ENCODE measurements at places on chromosomes 16 and 17.
A peak's percentile ranks its signal among the peaks of the same experiment; 100 is the strongest.

DNA sequence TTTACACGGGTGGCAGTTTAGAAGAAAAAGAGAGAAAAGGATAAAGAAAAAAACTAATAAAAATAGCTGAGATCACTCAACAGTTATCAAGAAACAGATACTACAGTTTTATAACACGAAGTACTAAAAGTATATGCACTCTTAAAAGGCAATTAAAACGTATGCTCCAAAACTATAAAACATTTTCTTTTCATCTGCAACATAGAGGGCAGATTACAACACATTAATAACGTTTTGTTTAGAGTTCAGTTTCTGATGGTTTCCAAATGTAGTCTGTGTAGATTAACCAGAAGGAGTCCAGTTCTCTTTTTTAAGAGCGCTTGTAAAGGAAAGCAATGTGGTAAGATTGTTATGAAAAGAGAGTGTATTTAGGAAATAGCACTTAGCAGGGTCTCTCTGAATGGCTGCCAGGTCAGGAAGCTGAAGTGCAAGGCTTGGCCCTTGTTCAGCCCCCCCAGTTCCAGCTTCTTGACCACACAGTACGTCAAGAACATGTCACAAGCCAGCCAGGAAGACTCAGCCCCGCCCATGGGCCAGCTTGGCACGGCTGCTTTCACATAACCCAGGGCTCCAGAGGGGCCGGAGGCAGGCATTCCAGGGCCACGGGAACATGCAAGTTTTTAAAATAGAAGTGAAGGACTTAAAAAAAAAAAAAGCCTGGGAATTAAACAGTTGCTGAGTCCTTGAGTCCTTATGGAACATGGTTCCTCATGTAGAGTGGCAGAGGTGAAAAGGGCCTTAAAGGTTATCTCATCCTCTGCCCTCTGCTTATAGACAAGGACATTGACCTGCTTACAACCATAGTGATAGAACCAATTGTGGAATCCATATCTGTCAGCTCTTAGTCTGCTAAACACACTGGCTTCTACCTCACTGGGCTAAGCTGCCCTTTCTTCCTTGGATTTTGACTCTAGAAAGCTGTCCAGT, 147.4 kb upstream of the TBX2 start:
- no peak for DNase-seq

- no peak for DNase-seq
Observed at GRCh38 chr17:18925187-18925586, 26.8 kb upstream of the SLC5A10 start.

GRCh38 chr16:85389679-85390470, 223.2 kb upstream of the GSE1 start:
- no peak for DNase-seq

DNA sequence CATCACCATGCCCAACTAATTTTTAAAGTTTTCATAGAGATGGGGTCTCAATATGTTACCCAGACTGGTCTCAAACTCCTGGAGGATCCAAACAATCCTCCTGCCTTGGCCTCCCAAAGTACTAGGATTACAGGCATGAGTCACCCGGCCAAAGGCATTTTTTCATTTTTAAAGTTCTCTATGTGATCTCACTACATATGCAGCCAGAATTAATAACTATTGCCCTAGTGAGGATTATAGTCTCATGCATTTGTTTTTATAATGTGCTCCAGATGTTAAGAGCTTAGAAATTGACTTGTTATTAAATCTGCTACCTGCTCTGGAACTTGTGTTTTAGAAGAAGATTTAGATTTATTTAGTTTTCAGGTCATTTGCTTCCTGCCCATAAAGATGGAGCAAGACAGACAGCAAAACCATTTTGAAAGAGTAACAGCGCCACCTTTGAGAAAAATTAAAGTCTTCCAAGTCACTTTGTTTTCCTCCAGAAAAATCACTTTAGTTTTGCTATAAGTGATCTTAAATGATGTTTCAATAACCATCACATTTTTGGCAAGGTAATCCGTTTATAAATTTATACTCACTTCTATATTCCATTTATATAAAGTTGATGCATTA, 79.5 kb downstream of the CA4 start:
- DNase-seq: no peak

DNA sequence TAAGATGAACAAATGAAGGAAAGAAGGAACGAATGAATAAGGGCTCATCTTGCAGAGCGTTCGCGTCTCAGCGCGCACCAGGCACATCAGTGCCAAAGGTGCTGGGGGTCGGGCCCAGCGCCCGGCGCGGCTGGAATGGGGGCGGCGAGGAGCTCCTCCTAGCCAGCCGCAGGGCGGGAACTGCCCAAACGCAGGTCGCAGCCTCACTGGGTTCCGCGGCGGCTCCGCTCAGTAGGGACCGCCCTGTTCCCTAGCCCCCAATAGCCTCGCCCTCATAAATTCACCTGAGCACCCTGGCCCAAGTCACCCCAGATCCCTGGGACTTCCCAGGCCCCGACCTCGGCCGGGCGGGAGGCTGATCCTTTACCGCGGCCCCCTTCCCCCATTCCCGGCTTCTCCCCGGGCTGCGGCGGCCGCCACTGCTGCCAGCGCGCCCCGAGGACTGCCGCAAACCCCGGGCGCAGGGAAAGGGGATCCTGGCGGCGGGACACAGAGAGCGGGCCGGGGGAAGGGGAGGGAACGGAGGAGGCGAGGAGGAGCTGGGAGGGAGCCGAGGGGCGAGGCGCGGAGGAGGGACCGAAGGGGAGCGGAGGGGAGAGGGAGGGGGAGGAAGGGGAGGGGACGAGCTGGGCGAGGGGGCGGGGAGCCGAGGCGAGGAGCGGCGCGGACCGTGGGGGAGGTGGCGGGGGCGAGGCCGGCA, 377 bp upstream of the CRHR1 start:
- no peak for DNase-seq

DNA sequence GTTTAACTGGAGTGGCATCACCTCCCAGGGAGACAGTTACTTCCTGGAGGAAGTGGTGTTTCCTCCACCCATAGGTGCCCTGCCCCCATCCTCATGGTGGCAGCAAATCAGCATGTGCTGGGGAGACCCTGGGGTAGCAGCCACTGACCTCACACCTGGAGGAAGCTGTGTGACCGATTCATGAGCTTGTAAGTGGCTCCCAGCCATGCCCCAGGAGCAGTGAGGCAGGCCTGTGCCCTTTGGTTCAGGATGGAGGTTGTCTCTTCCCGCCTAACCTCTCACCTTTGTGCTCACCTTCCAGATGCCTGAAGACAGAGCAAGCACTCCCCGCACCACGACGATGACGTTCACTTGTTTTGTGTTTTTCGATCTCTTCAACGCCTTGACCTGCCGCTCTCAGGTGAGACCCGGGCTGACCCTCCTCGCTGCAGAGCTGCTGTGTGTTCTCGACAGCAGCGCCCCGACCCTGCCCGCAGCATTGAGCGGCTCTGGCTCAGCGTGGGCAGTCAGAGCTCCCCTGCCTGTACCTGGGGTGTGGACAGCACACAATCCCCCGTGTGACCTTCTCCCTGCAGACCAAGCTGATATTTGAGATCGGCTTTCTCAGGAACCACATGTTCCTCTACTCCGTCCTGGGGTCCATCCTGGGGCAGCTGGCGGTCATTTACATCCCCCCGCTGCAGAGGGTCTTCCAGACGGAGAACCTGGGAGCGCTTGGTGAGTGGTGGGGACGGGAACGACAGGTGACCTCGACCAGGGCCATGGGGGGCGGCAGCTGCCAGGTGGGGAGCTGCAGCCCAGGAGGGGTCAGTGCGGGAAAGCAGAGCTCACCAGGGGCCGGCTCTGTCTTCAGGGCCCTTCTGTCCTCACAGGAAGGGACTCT, 42.8 kb downstream of the MEAK7 start:
- no peak for DNase-seq

- no peak for DNase-seq
Observed at GRCh38 chr17:77597418-77598240, 360.9 kb upstream of the TNRC6C start.

DNA sequence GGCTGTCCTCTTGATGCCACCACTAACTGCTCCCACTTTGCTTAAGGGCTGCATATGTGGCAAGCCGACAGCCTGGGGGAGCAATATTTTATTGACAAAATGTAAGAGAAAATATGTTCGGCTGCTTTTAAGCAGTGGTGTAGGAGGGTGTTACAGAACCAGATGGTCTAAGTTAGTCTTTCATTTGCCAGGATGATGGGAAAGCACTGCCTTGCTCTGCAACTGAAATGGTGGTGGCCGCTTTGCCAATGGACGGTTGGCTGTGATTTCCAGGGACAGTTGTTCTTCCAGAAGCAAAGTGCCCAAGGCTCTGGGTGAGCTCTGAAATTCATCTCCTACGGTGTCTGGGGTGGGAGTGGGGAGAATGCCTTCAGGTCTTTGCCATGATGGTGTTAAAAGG, 469.3 kb downstream of the TOX3 start:
- no peak for DNase-seq

- DNase-seq: no peak
Observed at GRCh38 chr17:10135539-10136257, 62.7 kb downstream of the GAS7 start.

DNA sequence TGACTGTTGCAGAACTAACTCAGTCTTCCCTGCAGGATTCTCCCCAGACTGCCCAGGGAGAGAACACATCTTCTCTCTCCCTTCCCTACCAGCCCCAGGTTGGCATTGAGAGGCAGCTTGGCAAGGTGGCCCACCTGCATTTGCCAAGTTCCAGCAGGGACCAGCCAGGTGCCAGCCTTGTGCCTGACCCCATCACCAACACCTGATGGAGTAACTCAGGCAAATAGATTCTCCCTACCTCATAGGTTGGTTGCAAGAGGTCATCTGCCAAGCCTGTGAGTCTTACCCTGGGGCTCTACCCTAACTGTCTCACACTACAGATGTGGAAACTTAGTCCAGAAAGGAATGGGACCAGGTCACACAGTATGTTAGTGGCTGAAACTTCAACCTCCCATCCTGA, 20.4 kb downstream of the BEAN1 start:
- no peak for DNase-seq

- no peak for DNase-seq
Observed at GRCh38 chr17:13323990-13324389, 277.7 kb downstream of the HS3ST3A1 start.

DNA sequence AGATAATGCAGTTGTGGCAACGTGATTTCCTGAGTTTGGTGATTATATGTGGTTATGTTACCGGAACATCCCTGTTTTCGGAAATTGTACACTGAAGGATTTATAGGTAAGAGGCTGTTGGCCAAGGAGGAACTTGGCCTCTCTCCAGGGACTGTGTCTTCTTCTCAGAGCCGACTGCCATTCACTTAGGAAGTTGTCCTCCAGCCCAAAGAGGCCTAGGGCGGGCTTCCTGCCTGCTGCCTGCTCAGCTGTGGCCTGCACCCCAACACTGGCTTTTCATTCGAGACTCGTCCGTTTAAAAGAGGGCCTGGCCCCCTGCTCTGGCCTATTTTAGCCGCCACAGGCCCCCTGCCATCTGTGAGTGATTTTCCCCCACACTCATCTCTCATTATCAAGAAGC, 64.3 kb downstream of the ZDHHC7 start:
- DNase-seq: no peak

DNA sequence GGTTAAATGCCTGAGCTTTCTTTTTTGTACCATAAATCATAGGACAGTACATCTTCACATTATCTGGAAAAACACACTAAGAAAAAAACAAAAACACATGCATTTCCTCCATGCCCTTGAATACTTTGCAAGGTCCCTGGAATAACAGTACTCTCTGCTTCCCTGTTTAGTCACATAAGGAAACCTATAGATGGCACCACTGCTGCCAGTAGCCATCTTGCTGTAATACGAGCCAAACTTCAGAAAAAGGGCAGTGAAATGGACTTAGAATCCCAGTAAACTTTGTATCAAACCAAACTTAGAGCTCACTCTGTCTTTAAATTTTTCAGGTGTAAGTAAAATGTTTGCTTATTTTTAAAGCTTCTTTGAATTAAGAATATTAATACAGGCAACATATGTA, 435.5 kb downstream of the KCNJ2 start:
- DNase-seq: no peak

DNA sequence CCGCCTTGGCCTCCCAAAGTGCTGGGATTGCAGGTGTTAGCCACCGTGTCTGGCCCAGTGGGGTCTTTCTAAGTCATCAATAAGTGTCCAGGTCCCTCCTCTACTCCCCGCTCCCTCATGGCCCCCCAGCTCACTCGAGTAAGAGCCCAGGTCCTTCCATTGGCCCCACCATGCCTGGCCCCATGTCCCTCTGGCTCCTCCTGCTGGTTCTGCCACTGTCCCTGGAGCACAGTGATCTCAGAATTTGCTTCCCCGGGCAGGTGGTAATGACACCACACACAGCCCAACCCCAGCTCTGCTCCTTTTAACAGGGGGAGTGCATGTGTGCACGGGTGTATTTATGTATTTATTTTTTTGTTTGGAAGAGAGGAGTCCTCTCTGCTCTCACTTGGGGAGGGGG, 19.6 kb downstream of the MGAT5B start:
- no peak for DNase-seq

GRCh38 chr17:27651411-27652345, 20.7 kb downstream of the LGALS9 start:
- peak; percentile 63 for DNase-seq

- no peak for DNase-seq
Observed at GRCh38 chr17:78889531-78889930, 13.5 kb downstream of the CEP295NL start.

DNA sequence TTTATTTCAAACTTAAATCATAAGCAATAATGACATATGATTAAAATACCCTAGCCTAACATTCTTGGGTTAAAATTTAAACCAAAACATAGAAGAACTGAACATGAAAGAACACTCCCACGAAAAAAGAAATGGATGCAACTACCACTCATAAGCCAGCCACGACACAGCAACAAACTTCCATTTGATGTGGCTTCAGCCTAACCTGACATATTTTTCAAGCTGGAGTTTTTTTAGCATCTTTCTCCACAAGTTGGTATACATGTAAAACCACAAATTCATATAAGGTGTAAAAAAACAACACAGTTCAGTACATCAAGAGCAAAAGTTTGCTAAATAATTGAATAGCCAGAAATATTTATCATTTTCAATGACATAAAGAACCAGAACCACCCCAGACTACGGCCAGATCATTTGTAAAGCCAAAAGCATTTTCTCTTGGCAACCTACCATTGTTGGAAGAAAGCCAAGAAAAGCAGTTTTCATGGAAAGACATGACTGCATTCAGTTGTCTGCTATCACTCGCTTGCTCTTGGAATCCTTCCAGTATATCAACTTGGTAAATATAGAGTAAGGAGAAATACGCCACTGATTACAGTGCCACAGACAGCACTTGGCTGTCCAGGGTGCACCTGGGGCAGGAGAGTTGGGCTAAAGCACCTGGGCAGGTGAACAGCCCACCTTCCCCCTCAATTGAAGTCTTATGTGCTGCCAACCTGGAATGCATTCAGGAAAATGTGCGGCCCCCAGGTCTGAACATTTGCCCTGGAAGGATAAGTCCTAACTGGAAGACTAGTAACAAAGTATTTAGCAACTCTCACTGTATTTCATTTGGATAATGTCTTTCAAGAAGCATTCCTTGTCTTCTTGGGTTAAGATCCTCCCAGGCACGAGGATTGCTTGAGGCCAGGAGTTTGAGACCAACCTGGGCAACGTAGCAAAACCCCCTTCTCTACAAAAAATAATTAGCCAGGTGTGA, 60.5 kb downstream of the CREBBP start:
- DNase-seq: no peak
